ENCODE measurements at places on chromosomes 1 and 21. TPM values are rescaled to one million over a fixed set of nuclear protein-coding genes. Genes with fewer than 3 reads are reported as not detected.

Gene CENPF
- 123 TPM for total RNA-seq

- no peak for DNase-seq
These were observed 5.1 kb downstream of the DCST1 start for GRCh38 chr1:155038602-155039307.

Gene HSF2BP
- 0.49 TPM for total RNA-seq

- DNase-seq, result no peak
These were observed 164.2 kb downstream of the NRIP1 start for GRCh38 chr21:14900611-14901010.

DNA sequence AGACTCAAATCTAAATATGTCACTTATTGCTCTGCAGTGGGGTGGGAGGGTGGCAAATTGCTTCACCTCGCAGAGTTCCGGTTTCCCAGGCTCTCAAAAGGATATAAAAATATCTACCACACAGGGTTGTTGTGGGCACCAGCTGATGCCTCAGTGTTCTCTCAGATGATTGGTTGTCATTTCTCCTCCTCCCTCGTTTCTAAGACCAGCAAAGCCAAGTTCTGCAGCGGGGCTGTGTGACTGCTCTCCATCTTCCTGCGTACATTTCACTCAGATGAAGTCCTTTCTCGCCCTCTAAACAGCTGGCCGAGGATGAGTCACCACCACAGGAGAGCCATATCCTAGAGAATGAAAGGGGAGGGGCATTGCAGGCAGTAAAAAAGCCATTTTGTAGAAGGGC lies 35.0 kb upstream of the VWA5B1 start:
- DNase-seq, result peak; percentile 91

GRCh38 chr1:110282395-110282794 lies 56.8 kb upstream of the RBM15 start:
- DNase-seq, result no peak

DNA sequence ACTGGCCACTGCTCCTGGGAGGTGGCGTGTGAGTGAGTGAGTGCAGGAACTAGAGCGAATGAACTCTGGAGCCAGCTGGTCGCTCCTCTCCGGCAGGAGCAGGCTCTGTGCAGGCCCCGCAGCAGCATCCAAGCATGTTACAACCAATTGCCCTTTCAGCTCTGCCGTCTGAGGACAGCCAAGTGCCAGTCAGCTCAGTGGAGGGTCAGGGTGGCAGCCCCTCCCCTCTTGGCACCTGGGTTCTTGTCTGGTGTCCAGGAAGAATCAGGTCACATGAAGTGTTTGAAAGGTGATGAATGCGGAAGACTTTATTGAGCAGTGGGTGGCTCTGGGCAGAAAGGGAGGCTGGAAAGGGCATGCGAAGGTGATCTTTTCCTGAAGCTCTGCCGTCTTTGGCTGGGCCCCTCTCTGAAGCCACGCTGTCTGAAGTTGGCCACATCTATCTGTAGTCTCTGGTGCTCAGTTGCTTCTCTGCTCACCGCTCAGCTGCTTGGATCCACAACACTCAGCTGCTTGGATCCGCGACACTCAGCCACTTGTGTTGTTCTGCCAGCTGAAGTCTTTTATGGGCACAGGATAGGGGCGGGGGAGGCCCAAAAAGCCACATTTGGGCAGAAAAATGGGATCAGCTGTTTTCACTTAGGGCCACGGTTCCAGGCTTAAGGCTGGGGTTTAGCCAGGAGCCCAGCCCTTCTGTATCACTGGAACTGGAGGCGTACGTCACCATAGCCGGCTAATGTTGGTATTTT lies 139.8 kb downstream of the ADSS2 start:
- no peak for DNase-seq

Gene SERTAD4
- 19.8 TPM for total RNA-seq

DNA sequence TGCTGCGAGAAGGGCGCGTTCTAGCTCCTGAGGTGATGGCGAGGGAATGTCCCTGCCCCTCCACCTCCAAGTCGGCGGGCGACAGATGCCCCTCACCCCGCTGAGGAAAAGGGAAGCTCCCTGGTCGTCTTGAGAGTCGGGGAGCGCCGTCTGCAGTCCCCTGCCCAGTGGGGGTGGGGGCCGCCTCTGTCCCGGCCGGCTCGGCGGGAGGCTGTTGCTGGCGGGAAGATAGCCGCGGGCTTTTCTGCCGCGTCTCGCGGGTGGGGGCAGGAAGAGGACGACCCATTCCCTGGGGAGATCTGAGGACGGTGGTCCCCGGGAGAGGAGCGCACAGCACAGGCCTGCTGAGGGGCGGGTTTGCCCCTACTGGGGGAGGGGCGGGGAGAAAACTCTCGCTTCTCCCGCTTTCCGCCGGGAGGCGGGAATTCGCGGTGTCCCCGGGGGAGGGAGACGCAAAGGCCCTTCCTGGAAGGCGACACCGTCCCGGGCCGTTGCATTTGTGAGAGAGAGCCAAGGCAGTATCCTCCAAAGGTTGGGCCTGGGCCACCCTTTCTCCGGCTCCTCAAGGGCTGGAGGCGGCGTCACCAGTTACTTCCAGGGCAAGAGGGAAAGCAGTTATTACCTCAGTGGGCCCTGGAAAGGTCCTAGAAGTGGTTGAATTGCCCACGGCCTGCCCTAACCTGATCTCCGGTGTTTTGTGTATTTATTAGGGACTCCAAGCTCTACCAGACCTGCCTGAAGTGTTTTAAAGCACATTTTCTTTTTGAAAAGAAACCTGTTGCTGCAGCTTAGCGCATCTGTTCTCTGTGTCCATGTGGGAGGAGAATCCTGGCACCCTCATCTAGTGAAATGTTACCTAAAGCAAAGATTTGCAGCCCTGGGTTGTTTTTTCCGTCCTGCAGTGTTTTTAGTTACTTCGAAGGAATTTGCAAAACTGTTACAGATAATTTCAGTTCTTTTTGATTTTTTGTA lies 648 bp downstream of the S100PBP start:
- DNase-seq, result peak; percentile 83

DNA sequence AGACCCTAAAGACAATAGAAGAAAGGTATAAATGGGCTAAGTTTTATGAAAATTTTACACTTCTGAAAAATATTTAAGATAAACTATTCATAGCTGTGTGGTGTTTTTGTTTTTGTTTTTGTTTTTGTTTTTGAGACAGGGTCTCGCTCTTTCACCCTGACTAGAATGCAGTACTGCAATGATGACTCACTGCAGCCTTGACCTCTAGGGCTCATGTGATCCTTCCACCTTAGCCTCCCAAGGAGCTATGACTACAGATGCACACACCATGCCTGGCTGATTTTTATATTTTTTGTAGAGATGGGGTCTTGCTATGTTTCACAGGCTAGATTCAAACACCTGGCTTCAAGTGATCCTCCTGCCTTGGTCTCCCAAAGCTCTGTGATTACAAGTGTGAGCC lies 66.6 kb downstream of the PUM1 start:
- no peak for DNase-seq

- no peak for DNase-seq
These were observed 379.3 kb upstream of the PRMT6 start for GRCh38 chr1:106677181-106677580.

- DNase-seq, result no peak
These were observed 19.5 kb downstream of the LUZP1 start for GRCh38 chr1:23149114-23149513.
